GM23248 (cell line): ENCODE measurements at places on chromosomes 6 and 20.

DNA sequence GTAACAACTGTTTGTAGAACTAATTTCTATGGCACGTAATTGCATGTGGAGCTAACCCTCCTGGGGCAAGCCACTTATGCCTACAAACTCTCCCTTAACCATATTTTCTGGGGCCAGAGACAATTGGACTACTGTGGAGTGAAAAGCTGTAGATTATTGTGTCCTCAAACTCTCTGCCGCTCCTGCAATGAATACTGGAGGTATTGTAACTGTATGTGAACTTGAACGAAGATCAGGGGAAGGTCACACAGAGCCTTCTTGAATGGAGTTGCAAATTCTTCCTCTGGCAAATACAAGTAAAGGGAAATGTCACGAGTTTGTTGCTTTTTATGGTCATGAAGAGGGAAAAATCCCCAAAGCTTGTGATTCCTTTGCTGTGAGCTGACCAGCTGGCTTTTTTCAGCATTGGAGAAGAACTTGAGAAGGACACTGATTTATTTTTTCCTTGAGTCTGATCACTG is 18.2 kb downstream of the AKAP12 start:
- H3K4me3 ChIP-seq: no peak overlapping the region
- no peaks in the 10 kb centered on the region for H3K27me3 ChIP-seq
- DNase-seq: no peak
- H3K27ac ChIP-seq: no peak overlapping the region
- no peaks in the 10 kb centered on the region for H3K36me3 ChIP-seq
- H3K4me1 ChIP-seq: 0 out of 2 replicates have a peak, but pooled peaks cover 6% of the 10 kb centered on the region

- H3K36me3 ChIP-seq: no peaks in the 10 kb centered on the region
- no peaks in the 10 kb centered on the region for H3K4me1 ChIP-seq
- DNase-seq: no peak
- H3K27me3 ChIP-seq: no peaks in the 10 kb centered on the region
These were observed 17.8 kb upstream of the PPP1R3G start for GRCh38 chr6:5067305-5067704.

GRCh38 chr6:142945446-142946180 is 637 bp upstream of the HIVEP2 start:
- no peaks in the 10 kb centered on the region; the same call in 1 of the 2 replicates for H3K36me3 ChIP-seq
- H3K4me1 ChIP-seq: peaks cover 32% of the 10 kb centered on the region

DNA sequence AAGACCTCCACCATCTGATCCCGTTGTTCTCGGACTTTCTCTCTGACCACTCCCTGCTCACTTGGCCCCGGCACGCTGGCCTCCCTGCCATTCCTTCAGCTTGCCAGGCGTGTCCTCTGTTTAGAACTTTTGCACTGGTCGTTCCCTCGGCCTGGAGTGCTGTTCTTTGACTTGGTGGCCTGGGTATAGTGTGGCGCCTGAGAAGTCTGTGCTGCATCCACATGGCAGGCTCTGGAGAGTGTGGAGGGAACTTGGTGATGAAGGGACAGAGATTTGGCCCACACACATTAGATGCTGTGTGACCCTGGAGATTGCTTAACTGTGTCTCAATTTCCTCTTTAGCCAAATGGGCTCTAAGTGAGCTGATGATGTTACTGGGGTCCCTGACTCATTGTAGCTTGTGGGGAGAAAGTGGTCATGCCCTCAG is 13.0 kb upstream of the TGM2 start:
- DNase-seq: peak; percentile 43
- H3K4me3 ChIP-seq: no peak overlapping the region
- H3K27me3 ChIP-seq: no peaks in the 10 kb centered on the region
- no peaks in the 10 kb centered on the region for H3K36me3 ChIP-seq
- H3K27ac ChIP-seq: no peak overlapping the region
- H3K4me1 ChIP-seq: peaks cover 14% of the 10 kb centered on the region

GRCh38 chr6:148306286-148306685 is 36.4 kb upstream of the SASH1 start:
- H3K36me3 ChIP-seq: 0 out of 2 replicates have a peak, but pooled peaks cover 5% of the 10 kb centered on the region
- no peaks in the 10 kb centered on the region for H3K27me3 ChIP-seq
- H3K4me1 ChIP-seq: peaks cover 57% of the 10 kb centered on the region
- peak overlapping the region; percentile 52 for H3K27ac ChIP-seq
